ENCODE measurements at places on chromosomes 12 and 14.

DNA sequence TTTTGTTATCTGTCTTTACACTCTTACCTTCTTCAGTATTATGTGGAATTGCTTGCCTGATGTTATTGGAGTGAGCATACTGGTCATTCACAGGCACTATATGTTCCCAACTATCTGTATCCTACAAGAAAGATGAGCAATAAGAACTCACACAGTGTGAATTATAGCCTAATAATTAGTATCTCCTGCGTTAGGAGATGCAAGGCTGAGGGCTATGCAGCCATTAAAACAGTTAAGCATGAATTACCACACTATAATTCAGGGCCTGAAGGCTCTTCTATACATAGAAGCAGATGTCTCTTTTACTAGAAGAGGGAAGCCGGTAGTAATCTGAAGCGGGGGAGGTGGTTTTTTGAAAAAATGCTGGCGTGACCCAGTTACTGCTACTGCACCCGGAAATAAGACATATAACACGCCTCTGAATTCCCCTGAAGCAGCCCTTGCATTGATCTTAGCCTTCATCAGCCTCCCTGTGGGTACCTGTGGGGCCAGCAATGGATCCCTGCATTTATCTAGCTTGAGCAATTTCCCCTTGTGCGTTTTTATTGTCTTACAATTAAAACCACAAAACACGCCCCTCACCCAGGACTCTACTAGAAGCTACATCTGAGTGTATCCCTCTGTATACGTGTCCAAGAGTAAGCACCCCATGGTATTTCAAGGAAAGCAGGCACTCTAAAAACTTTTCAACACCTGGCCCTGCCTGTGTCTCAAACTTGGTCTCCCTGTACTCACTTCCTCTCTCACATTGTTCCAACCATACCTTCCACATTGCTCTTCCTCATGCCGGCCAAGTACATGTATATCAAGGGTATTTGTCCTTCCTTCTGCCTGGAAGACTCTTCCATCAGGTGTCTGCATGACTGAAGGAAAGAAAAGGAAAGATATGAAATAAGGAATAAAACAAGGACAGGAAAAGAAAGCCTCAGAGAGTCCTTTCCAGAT lies 210.9 kb upstream of the ARID2 start:
- no peak for DNase-seq

GRCh38 chr14:102728501-102728900 lies 48.7 kb upstream of the TRAF3 start:
- DNase-seq: no peak

DNA sequence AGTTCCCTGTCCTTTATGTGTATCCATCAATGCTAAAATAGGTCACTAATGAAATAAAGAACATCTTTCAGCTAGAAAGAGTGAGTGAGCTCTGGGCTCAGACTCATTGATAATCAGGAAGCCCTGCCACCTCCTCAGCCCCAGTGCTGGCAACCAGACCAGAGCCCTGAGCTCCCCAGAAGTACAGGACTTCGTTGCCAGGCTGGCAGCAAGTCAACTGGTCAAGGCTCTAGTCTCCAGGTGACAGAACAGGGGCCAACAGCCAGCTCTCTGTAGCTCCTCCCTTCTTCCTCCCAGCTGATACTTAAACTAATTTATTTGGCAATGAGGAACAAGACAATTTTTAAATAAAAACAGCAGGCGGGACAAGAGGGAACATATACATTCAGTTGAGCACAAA lies 145.3 kb downstream of the EGLN3 start:
- no peak for DNase-seq

DNA sequence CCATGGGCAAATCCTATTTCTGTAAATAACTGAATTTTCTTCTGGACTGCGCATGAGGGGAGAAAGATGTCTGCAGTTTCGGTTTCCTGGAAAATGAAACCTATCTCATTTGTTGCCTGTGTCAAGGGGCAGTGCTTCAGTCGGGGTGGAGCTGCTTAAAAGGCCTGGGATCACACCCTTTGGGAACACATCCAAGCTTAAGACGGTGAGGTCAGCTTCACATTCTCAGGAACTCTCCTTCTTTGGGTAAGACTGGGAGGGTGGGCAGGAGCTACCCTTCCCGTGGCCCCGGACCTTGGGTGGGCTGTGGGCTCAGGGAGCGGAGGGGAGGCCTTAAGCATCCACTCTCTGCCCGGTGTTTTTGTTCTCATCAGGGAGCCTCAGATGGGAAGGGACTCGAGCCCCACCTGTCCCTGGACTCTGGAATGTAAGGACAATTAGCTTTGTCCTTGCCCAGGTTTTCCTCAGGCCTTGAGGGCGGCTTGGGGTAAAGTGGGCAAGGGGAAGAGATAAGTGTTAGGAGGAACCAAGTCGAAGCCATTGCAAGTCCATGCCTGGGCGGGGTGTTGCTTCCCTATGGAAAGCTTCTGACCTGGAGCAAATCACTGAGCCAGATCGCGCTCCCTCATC lies at the start of gene IFI27:
Gene IFI27 (plus strand): TSS at position 185 of the 630 bp plus-strand sequence.
- DNase-seq: no peak

DNA sequence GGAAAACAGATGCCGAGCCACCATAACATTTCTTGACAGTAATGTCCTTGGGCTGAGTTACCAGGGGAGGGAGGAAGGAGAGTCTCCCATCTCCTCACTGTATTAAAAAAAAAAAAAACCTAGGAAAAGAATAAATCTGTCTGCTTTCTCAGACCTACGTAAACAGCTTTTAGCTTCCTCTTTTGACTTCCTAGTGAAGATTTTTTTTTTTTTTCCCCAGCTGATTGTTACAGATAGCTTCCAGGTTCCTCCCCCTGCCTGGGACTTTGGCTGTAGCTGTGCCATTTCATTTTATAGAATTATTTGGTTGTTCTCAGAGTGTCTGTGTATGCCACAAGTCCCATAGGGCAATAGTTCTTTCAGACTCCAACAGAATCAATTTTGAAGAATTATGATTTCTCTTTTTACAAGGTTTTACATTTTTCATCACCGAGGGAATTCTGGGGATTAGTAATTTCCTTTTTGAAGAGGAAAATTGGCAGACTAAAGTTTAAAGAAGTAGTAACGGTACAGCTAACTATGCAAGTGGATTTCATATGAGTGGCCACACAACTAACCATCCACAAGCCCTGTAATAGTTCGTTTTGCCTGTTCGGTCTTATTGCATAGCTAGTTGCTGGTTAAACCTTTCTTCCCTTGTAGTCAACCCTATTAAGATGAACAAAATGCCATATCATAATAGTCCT lies 23.1 kb upstream of the GNS start:
- no peak for DNase-seq
